ENCODE measurements at places on chromosomes 12 and 14.
A peak's percentile ranks its signal among the peaks of the same experiment; 100 is the strongest.

DNA sequence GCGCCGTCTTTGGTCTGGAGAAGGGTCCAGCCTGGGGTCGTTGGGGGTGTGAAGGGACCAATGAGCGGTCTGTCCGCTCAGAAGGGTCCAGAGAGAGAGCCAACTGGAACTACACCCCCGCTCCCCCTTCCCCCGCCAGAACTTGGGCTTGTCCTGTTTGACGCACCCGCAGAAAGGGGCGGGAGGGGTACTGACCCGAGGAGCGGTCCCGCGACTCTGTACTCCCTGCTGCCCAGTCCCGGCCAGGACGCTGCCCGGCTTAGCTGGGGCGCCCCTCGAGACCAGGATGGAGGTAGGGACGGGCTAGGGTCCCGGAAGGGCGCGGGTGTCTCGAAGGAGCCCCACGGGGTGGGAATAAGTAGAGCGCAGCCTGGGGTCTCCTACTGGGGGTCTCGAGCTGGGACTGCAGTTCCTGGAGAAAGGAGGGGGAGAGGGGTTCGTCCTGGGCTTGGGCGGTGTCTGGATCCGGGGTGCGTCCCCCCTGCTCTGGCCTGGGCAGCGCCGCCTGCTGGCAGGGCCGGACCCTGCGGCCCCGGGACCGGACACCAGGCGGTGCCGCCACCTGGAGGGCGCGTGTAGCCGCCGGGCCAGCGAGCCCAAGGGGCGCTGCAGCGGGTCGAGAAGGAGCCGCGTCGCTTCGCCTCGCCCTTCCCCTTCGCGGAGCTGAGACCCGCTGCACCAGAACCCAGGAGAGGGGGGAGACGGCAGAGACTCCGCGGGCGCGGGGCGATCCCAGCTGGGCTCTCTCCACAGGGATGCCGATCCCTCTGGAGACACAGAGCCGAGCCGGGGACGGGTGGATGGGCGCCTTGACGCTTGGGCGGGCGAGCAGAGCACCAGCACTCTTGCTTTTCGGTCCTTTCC is 3.8 kb upstream of the CACNB3 start:
- peak; percentile 84 for DNase-seq

DNA sequence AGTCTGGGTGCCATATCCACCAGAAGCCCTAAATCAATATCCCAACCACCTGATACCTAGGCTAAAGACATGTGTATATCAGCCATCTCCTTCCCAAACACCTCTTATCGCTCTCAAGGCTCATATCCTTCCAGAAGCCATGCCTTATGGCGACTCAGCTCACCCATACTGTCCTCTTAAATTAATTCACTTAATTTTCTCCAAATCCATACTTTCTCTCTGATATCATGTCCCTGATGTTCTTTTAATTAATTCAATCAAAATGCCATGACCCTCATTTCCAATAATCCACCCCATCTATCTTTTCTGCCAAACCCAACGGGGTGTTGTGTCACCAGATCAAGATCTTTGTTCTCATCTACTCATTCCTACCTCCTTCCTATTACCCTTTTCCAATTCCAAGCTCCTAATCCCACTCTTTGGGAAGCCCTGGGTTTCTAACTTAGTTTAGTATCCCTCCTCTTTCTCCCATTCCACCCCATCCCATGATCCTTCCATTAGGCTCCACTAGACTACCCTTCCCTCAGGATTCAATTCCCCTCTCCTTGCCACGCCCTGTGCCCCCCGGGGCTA is 723 bp downstream of the ATF7 start:
- no peak for DNase-seq

- peak; percentile 3 for DNase-seq
Observed at GRCh38 chr14:86333493-86333892, 803.5 kb downstream of the FLRT2 start.

DNA sequence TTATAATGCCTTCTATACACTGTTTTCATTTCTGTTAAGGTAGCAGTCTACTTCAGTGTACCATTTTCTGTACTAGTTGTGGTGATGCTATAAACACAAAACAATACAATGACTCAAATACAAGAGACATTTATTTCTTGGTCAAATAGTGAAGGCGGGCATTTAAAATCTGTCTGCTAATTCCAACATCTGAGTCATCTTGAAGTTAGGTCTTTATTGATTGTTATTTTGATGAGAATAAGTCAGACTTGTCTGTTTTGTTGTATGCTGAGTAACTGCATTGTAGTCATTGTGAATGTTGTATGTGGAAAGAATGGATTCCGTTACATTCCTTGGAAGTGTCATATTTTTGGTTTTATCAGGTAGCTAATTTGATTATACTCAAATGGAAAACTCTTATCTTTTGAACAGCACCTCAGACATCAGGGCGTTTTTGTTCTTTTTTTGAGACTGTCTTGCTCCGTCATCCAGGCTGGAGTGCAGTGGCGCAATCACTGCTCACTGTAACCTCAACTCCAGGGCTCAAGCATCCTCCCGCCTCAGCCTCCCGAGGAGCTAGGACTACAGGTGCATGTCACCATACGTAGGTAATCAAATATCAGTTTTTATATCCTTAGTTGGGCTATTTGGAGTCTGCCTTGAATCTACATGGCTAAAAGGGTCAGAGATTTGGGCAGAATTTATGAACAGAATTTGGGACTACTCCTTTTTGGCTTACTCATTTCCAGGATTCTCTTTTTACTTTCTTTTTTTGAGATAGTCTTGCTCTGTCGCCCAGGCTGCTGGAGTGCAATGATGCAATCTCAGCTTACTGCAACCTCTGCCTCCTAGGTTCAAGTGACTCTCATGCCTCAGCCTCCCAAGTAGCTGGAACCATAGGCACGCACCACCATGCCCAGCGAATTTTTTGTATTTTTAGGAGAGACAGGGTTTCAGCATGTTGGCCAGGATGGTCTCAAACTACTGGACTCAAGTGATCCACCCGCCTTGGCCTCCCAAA is 56.8 kb downstream of the PAPLN start:
- DNase-seq: peak; percentile 11

DNA sequence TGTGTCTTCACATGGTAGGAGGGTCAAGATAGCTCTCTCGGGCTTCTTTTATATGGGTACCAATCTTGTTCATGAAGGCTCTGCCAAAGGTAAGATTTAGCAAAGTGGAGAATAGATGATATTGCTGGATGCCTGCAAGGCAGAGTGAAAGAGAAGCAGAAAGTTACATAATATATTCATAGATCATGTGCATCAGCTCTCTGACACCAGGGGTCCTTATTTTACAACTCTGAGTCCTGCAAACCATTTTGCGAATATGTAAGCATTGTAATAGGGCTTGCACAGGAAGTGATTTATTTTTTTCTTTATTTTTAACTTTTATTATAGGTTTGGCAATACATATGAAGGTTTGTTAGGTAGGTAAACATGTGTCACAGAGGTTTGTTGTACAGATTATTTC is 31.8 kb downstream of the CRADD start:
- DNase-seq: no peak

- no peak for DNase-seq
Observed at GRCh38 chr14:97311411-97311810, 514.2 kb downstream of the VRK1 start.

DNA sequence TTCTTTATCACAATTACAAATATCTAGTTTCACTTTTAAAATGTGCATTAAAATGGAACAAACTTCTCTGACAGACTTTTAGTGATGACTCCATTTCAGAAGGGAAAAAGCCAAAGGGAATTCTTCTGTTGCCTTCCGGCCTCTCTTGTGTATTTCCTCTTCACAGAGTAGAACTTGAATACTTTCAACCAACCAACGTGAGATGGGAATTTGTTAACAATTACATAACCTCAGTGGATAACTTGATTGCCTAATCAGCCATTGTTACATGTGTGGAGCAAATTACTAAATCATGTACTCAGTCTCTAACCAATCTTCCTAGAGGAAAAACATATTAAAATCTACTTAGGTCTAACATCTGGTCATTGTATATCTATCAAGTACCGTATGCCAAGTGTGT is 291.1 kb downstream of the SYT1 start:
- peak; percentile 47 for DNase-seq
